ENCODE measurements at places on chromosomes 6 and 20.

GRCh38 chr6:89985751-89986493 is 91.7 kb downstream of the GJA10 start:
- peak; percentile 95 for DNase-seq

GRCh38 chr6:27230758-27231111 is 16.8 kb upstream of the PRSS16 start:
- no peak for DNase-seq

DNA sequence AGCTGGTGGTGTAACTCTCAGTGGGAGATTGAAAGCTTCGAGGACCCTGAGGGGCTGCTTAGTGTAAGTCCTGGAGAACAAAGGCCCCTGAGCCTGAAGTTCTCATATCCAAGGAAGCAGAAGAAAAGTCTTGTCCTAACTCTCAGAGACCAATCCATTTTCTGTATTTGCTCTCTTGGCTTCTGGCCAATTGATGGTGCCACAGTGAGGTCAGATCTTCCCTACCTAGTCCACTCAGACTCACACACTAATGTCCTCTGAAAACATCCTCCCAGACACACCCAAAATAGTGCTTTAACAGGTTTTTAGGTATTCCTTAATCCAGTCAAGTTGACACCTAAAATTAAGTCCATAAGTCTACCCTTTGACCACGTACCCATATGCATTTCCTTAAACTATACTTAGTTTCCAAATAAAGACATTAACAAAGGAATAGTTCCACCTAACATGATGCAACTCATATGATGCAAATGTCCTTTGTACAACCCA is 29.4 kb downstream of the ZNF292 start:
- DNase-seq, result no peak

- DNase-seq, result no peak
Measured at GRCh38 chr6:30870546-30870945, 13.8 kb upstream of the DDR1 start.
